Mesenchymal stem cell (in vitro differentiated cells and primary cell): ENCODE measurements at places on chromosomes 16 and 17.

- no peak for DNase-seq
Observed at GRCh38 chr16:52634104-52634503, 87.2 kb upstream of the TOX3 start.

GRCh38 chr17:1298606-1299005 lies 19.1 kb downstream of the TRARG1 start:
- peak; percentile 3 for DNase-seq

- no peak for DNase-seq
Observed at GRCh38 chr17:74839990-74840852, 19.5 kb downstream of the GRIN2C start.

DNA sequence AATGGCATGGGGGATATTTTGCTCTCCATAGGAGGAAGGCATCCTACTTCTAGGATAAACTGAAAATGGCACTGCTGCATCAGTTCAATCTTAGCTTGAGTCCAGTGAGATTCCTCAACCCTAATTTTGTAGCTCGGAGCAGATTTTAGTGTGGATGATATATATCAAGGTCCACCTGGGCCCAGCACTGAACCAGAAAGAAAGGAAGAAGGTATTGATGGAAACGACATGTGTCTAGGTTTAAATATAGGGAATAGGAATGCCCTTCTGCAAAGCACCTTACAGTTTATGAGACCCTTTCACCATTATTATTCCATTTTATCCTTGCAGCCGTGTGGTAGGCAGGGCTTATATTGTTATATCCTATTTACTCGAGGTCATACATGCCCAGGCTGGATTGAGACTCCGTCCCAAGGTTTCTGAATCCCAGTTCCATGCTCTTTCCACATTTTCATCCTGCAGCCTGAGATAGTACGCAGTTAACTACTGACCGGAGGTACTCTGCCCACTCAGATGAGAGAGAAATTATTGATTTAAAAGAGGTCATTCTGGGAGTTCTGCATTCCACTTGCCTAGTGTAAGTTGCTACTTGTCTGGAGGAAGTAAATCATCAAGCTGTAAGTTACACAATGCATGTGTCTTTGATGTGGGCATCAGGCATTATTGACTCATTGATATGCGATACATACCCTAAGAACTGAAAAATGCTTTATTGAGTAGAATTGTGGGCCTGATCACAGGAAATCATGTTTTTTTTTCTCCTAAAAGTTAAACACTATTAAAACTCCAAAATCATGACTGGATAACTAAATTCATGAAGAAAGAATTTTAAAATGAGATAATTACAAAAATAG lies 10.1 kb downstream of the KRT39 start:
- peak; percentile 60 for DNase-seq

GRCh38 chr17:28412099-28412498 lies 6.1 kb upstream of the SLC46A1 start:
- no peak for DNase-seq
